Sigmoid colon (tissue), 7 donors: ENCODE measurements at places on chromosomes 1 and 21. TPM values are rescaled to one million over a fixed set of nuclear protein-coding genes. Genes with fewer than 3 reads are reported as not detected.
A peak's percentile ranks its signal among the peaks of the same experiment; 100 is the strongest.

DNA sequence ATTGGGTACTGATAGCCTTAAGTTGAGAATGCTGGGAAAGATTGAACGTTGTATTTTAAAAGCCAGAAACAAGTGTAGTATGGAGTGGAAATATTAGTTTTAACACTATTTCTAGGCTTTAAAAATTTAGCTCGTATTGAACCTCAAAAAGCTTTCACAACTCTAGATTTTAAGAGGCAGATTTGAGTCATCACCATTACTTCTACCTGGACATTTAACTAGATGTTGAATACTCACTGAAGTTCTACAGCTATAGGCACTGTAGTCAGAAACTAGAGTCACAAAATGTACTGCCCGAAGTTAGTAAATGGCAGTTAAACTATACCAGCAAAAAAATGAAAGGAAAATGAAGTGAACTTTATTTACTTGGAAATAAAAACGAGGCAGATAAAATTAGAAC is 96.5 kb downstream of the NEK7 start:
- no peaks in the 10 kb centered on the region for H3K27me3 ChIP-seq
- no peak overlapping the region for H3K27ac ChIP-seq
- H3K4me1 ChIP-seq, result peaks cover 16% of the 10 kb centered on the region
- no peaks in the 10 kb centered on the region for H3K36me3 ChIP-seq

- no peak overlapping the region for H3K4me3 ChIP-seq
- H3K27ac ChIP-seq, result no peak overlapping the region
- no peaks in the 10 kb centered on the region for H3K4me1 ChIP-seq
- H3K27me3 ChIP-seq, result no peaks in the 10 kb centered on the region
- DNase-seq, result no peak
These were observed 17.6 kb downstream of the PCNX2 start for GRCh38 chr1:233277637-233278606.

GRCh38 chr1:84253891-84254290 is 47.6 kb upstream of the SAMD13 start:
- H3K4me3 ChIP-seq, result no peak overlapping the region
- no peaks in the 10 kb centered on the region for H3K4me1 ChIP-seq
- DNase-seq, result peak; percentile 65
- H3K27me3 ChIP-seq, result no peaks in the 10 kb centered on the region

- H3K4me1 ChIP-seq, result peaks cover 41% of the 10 kb centered on the region
- no peak overlapping the region for H3K27ac ChIP-seq
- no peak for DNase-seq
- H3K36me3 ChIP-seq, result no peaks in the 10 kb centered on the region
- no peak overlapping the region for H3K4me3 ChIP-seq
- no peaks in the 10 kb centered on the region for H3K27me3 ChIP-seq
These were observed 6.0 kb downstream of the CITED4 start for GRCh38 chr1:40856116-40856515.

DNA sequence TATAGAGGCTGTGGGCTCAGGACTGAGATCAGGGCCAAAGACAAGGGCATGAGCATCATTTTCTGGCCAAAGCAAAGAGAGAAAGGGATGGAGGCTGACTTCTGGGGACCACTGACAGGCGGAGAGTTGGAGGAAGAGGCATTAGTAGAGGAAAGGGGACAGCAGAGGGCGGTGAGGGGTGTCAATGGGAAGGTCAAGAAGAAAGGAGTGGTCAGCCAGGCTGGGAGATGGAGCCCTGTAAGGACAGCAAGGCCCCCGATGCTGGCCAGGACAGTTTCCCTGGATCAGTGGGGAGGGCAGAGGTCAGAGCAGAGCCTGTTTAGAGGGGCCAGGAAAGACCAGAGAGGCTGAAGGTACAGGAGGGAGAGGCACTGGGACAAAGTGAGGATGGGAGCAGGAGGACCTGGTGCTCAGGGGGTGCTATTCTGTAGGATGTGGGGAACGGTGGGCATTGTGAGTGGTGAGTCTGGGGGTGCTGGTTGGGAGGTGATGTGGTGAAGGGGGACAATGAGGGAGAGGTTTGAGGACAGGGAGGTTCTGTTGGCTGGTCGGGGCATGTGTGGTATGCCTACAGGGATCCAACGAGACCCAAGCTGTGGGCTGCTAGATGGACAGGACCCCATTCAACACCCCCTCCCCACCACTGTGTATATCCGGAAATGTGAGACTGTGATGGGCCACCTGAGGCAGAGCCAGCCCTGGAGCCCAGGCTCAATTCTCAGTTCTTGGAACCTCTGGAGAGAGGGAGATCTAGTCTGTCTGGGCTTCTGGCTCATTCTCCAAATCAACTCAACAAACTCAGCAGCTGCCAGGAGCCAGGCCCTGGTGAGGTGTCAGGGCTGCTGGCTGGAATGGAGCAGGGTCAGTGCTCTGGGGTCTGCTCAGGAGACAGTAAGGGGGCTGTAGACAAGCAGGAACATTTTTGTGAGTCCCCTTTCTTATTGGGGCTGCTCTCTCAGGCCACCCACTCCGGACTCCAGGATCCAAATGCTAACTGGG is 1.4 kb upstream of the FAM151A start:
- no peak overlapping the region for H3K27ac ChIP-seq
- H3K4me1 ChIP-seq, result no peaks in the 10 kb centered on the region
- H3K36me3 ChIP-seq, result no peaks in the 10 kb centered on the region
- no peak overlapping the region for H3K4me3 ChIP-seq
- H3K27me3 ChIP-seq, result no peaks in the 10 kb centered on the region

DNA sequence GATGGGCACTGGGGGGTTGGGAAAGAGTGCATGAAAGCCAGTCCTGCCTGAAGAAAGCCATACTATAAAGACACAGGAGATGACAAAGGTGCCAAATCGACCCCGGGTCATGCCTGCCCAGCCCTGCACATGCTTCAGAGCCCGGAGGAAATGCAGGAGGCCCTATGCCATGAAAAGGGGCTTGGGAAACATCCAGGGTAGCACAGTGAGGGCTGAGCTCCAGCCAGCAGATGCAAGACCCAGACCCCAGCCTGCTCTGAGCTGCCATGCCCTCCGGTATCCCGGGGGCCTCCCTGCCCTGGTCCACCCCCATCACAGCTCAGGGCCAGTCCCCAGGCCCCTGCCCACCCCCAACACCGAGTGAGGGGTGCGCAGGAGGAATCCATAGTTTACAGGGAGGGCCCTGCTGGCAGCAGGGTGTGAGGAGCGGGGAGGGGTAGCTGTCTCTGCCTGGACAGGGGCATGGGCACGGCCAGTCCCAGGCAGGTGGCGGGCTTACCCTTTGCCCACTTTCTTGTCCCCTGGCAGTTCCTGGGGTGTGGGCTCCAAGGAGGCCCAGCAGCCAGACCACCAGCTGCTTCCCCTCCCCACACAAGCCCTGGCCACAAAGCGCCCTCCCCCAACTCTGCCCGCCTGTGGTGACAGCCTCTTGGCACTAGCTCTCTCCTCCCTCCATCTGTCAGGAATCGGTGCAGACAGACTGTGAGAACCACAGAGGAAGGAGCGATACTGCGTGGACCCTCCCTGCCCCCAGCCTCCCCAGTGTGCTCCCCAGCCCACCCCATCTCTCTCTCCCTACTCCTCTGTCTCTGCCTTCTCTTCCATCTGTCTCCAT is 16.8 kb downstream of the LRP8 start:
- H3K36me3 ChIP-seq, result no peaks in the 10 kb centered on the region
- DNase-seq, result no peak
- no peaks in the 10 kb centered on the region for H3K4me1 ChIP-seq
- H3K4me3 ChIP-seq, result no peak overlapping the region
- H3K27me3 ChIP-seq, result no peaks in the 10 kb centered on the region

GRCh38 chr1:109396871-109397580 is 692 bp downstream of the SORT1 start:
- peaks cover 57% of the 10 kb centered on the region for H3K4me1 ChIP-seq
- H3K27me3 ChIP-seq, result no peaks in the 10 kb centered on the region
- DNase-seq, result no peak
- H3K4me3 ChIP-seq, result peak overlapping the region; percentile 34

DNA sequence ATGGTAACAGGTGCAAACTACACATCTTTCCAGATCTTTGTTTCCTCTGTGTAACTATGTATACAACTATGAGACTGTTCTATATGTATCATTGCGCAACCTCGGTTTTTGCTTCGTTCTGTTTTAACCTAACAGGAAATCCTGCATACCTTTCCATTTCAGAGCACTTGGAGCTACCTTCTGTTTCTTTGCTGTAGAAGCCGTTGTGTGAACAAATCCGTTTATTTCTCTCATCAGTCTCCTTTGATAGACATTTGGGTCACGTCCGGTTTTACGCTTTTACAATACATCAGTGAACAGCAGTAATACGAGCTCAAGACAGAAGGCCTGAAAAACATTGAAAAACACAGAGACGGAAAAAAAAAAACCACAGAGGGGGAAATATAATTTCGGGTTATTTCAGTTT is 10.5 kb downstream of the ATP5IF1 start:
- H3K27me3 ChIP-seq, result no peaks in the 10 kb centered on the region
- no peak for DNase-seq
- no peaks in the 10 kb centered on the region for H3K36me3 ChIP-seq
- H3K4me1 ChIP-seq, result peaks cover 22% of the 10 kb centered on the region

- peak overlapping the region; percentile 18 for H3K27ac ChIP-seq
- peaks cover 11% of the 10 kb centered on the region for H3K4me1 ChIP-seq
- H3K36me3 ChIP-seq, result no peaks in the 10 kb centered on the region
These were observed 16.9 kb downstream of the ATG4C start for GRCh38 chr1:62800825-62801306.

DNA sequence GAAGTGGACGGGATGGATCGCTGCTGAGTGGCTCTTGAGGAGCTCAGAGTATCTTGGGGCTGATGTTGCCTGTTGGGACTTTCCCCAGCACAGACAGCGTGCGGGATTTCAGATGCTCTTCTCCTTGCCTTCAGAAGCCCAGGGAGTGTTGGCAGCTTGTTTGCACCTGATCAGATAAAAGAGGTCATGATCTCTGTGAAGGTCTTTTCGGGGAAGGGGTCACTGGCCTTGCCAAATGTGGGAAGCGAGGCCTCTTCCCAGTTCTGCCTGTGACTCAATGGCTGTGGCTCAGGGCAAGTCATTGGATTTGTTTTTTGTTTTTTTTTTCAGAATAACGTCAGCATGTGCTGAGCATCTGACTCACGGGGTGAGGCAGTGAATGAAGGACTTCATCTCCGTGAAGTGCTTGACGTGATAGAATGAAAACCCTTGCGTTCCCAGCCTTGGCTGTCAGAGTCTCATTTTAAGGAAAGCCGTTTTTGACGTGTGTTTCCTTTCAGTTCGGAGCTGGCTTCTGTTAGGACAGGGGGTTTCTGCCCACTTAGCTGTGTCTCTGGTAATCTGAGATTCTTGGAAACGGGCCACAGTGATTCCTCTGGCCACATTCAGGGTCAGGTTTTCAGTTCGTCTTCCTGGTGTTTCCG is 46.7 kb downstream of the GALNT2 start:
- no peaks in the 10 kb centered on the region for H3K27me3 ChIP-seq
- DNase-seq, result peak; percentile 71
- H3K27ac ChIP-seq, result peak overlapping the region; percentile 58
- no peaks in the 10 kb centered on the region for H3K36me3 ChIP-seq
- peaks cover 46% of the 10 kb centered on the region for H3K4me1 ChIP-seq

DNA sequence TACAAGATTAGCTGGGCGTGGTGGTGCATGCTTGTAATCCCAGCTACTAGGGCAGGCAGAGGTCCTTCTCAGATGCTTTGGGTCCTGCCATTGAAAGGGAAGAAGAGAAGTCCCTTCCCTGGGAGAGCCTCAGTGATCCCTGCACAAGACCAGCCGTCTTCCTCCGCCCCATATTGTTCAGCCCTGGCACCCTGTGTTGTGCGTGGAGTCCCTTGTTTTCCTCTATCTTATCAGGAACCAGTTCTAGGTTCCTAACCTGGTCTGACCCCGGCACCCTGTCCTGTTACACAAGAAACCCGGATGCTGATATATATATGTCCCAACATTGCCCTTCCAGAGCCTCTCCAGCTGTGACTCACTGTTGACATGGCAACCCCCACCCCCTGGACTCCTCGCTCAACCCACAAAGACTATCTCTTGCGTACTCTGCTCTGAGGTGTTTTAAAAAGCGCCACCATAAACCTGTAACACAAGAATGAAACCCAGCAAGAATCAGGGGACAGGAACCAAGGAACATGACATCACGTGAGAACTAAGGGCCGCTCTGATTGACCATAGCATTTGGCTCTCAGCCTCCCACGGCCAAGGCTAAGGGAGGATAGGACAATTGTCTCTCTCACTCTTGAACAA is 4.8 kb downstream of the MX2 start:
- H3K4me3 ChIP-seq, result no peak overlapping the region
- peaks cover 2% of the 10 kb centered on the region for H3K27me3 ChIP-seq
- no peaks in the 10 kb centered on the region for H3K36me3 ChIP-seq
- peaks cover 19% of the 10 kb centered on the region for H3K4me1 ChIP-seq

DNA sequence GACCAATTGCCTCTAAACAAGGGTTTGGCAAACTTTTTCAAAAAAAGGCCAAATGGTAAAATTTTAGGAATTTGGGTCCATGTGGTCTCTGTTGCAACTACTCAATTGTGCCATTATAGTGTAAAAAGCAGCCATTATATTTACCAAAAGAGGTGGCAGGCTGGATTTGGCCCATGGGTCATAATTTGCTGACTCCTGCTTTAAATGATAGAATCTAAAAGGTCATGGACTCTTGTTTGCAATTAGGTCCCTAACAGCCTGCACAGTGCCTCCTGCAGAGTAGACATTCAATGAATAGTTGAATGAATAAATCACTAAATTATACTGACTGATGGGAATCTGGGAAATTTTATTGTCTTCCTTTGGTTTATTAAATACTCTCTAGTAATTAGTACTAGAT is 6.2 kb downstream of the BECN2 start:
- no peaks in the 10 kb centered on the region for H3K36me3 ChIP-seq
- no peaks in the 10 kb centered on the region for H3K27me3 ChIP-seq
- no peak overlapping the region for H3K27ac ChIP-seq

GRCh38 chr1:238252033-238252802 is 361.5 kb upstream of the ZP4 start:
- no peak for DNase-seq
- no peaks in the 10 kb centered on the region for H3K27me3 ChIP-seq
- H3K4me3 ChIP-seq, result no peak overlapping the region
- H3K36me3 ChIP-seq, result no peaks in the 10 kb centered on the region

DNA sequence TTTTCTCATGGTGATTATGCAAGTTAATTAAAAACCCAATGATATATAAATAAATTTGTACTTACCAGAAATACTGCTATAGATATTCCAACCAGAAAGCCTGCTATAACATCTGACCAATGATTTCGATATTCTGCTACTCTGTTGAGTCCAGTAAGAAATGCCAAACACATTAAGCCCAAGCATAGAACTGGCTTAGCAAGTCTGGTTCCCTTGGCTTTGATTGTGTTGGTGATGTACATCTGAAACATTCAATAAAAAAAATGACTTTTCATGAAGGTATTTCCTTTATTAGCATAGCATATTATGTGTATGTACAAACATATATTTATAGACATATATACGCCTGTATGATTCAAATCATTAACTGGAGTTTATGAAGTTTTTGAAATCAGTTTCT is 82.8 kb downstream of the PLPPR5 start:
- no peak overlapping the region for H3K4me3 ChIP-seq
- H3K27me3 ChIP-seq, result no peaks in the 10 kb centered on the region
- DNase-seq, result no peak
- no peak overlapping the region for H3K27ac ChIP-seq
- H3K4me1 ChIP-seq, result no peaks in the 10 kb centered on the region

VPS13D gene
- total RNA-seq, result 53.9 TPM

FCRLB gene
- 0.95 TPM for total RNA-seq

RHCE gene
- 0.36 TPM for total RNA-seq

NCSTN gene
- 30.3 TPM for total RNA-seq

PDE9A gene
- total RNA-seq, result 87.4 TPM

BTBD19 gene
- total RNA-seq, result 2.7 TPM
